GM12865 (cell line): ENCODE measurements at places on chromosomes 6 and 20.

DNA sequence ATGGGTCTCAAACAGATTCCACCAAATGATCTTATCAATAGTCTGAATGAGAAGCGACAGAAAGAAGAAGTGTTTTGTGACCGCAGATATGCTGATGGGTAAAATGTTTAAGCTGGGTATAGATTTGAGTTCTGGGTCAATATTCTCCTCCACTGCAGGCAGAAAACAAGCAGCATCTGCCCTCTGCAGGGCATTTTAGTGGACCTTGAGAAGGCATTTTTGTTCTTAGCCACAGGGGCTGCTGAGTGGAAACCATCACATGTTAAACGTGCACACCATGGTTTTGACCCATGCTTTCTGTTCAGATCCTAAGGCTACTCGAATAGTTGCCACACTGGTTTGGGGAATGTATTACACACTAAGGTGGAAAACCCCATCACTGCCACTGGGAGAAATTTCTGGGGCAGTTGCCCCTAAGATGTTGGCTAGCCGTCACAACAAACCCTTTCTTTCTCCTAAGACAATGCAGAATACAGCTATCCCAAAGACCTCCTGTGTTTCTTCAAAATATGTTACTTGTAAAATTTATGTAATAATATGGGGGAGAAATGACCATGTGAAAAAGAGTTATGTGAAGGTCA is 5.5 kb downstream of the POU3F2 start:
- no peak for DNase-seq

GRCh38 chr20:37990571-37991151 is 42.6 kb downstream of the TTI1 start:
- DNase-seq, result peak; percentile 93

DNA sequence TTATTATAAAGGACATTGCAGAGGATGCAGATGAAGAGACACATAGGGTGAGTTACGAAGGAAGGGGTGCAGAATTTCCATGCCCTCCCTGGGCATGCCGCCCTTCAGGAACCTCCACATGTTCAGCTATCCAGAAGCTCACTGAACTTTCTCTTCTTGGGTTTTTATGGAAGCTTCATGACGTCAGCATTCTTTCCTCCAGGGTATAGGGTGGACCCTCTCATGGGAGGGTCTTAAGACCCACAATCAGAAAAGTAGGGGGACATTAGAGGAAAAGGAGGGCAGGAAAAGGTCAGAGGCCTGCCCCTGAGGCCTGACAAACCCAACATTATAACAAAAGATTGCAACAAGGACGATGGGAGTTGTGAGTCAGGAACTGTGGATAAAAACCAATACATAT is 14.6 kb upstream of the DCBLD1 start:
- DNase-seq, result no peak

DNA sequence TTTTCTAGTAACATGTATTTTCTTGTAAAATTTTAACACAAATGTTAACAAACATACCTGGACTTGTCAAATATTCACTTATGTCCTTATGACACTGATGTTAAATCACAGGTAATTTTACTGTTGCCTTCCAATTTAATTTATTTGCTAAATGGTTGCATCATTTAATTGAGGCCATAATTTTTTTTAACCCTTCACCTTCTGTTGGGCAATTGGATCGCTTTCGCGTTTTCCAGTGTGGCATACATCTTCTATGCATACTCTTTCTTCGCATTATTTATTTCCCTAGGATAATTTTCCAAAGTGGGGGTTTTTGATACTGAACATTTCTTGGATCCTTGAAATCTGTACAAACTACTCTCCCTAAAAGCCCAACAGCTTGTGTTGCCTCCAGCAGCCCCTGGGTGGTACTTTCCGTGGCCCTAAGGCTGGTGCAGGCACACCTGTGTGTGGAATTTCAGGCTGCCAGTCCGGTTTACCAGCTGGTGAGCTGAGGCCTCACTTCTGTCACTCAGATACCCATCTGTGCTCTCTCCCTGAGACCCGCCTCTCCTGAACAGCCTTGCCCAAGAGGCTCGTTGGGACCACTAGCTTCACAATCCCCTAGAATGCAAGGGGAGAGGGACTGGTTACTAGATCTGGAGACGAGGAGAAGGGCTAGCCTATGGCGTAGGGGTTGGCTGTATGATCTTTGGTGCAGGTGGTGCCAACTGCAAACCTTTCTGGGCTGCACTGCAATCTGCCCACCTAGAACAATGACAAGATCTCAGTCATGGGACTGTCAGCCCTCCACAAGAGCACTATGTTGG is 11.2 kb upstream of the C20orf144 start:
- no peak for DNase-seq

DNA sequence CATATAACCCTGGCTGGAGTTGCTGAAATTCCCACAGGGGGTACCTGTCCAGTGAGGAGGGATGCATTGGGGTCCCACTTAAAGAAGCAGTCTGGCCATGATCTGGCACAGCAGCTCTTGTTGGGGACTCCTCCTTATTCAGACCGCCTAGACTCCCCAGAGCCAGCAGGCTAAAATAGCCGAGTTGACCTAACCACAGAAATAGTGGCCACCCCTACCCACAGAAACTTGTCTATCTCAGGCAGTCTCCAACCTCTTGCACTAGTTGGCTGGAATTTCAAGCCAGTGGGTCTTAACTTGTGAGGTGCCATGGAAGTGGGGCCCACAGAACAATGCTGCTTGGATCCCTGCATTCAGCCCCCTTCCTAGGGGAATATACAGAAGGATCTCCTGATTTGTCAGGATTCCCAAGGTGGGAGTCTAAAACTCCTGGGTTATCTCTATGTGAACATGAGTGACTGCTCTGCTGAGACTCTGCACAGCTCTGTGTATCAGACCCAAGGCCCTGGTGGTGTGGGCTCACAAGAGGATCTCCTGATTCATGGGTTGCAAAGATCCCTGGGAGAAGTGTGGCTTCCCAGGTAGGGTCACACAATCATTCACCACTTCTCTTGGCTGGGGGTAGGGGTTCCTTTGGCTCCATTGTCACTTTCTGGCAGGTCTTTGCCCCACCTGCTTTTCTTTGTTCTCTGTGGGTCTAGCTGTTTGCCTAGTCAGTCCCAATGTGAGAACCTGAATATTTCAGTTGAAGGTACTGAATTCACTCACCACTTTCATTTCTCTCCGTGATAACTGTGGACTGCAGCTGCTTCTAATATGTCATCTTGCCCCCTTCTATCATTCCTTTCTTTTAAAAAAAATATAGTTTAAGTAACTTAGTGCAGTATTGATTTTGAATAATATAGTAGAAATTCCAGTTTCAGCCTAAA is 65.5 kb upstream of the CLVS2 start:
- DNase-seq, result peak; percentile 58

- no peak for DNase-seq
Observed at GRCh38 chr6:84357631-84358030, 130.2 kb upstream of the CEP162 start.

GRCh38 chr6:145670311-145670710 is 65.0 kb downstream of the EPM2A start:
- DNase-seq, result no peak

DNA sequence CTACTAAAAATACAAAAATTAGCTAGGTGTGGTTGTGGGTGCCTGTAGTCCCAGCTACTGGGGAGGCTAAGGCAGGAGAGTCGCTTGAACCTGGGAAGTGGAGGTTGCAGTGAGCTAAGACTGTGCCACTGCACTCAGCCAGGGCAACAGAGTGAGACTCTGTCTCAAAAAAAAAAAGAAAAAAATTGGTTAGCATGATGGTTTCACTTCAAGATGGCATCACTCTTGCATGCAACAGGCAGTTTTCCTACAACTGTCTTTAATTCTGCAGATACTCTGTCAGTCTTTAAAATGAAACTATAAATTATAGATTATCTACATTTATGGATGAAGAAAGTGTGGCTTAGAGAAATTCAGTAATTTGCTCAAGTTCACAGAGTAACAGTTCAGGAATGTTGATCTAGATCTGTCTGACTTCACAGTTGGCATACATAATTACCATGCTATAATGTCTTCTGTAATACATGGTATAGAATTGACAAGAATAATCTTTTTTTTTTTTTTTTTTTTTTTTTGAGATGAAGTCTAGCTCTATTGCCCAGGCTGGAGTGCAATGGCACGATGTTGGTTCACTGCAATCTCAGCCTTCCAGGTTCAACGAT is 27.0 kb downstream of the ITCH start:
- no peak for DNase-seq

GRCh38 chr20:719816-720215 is 44.2 kb upstream of the SCRT2 start:
- DNase-seq, result no peak

DNA sequence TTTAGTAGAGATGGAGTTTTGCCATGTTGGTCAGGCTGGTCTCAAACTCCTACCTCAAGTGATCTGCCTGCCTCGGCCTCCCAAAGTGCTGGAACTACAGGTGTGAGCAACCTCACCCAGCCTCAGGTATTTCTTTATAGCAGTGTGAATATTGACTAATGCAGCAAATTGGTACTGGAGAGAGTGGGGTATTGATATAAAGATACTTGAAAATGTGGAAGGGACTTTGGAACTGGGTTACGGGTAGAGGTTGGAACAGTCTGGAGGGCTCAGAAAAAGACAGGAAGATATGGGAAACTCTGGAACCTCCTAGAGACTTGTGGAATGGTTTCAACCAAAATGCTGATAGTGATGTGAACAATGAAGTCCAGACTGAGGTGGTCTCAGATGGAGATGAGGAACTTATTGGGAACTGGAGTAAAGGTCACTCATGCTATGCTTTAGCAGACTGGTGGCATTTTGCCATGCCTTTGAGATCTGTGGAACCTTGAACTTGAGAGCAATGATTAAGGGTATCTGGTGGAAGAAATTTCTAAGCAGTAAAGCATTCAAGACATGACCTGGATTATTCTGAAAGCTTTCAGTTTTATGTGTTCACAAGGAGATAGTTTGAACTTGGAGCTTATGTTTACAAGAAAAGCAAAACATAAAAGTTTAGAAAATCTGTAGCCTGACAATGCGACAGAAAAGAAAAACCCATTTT is 127.2 kb downstream of the DTNBP1 start:
- no peak for DNase-seq

- DNase-seq, result no peak
Observed at GRCh38 chr6:20702366-20702765, 168.1 kb downstream of the CDKAL1 start.

- no peak for DNase-seq
Observed at GRCh38 chr6:87899499-87900147, 148.0 kb upstream of the SPACA1 start.

DNA sequence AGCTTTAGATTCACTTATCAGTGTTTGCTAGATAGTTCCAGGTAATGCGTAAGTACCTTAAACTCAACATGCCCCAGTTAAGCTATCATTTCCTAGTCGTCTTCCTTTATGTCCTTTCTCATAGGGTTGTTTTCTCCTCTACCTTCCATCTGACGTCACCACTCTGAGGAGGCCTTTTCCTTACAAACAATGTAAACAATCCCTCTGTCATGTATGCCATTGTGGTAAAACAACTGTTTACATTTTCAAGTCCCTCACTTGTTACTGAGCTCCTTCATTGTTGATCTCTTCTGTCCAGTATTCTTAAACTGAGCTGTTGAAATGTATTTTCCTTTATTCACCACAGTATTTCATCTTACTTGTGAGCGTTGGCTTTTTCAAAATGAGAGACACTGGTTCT is 45.4 kb upstream of the PLCG1 start:
- no peak for DNase-seq

- no peak for DNase-seq
Observed at GRCh38 chr6:3568396-3569082, 111.7 kb upstream of the SLC22A23 start.

GRCh38 chr6:16369989-16370388 is 131.6 kb downstream of the GMPR start:
- DNase-seq, result no peak

DNA sequence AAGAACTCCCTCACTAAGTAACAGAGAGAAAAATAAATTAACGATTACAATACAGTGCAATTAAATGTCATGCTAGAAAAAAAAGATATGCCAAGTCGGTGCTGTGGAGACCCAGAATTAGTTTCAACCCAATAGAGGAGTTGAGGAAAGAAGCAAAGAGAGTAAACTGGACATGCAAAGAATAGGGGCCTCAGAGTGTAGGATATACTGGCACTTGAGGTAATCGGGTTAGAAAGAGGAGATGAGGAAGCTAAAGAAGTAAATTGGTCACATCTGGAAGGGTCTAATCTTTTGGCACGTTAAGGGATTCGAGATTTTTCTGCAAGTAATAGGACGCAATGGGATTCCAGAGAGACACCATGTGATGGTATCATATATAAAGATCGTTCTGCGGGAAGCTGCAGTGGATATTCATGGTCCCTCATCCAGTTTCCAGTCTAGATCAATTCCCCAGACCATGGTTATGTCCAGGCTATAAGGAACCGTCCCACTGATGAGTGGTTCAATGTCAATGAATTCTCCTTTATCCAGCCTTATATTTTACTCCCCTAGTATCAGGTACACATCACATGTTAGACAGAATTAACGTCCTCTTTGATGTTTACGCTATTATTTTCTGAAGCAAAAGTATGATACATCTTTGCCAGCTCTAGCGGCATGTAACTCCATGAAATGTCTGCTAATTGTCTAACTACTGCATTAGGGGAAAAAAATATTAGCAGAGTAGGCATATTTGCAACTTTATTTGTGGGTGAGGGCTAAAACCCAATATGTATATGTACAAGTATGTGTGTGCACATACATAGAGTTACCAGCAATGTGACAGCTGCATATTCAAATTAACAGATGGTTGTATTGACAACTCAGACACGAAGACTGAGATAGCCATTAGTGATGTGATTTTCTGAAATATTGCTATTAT is 1.1 kb upstream of the TBC1D32 start:
- DNase-seq, result no peak

GRCh38 chr20:3694864-3695263 is 13.1 kb upstream of the ADAM33 start:
- DNase-seq, result no peak

- DNase-seq, result peak; percentile 19
Observed at GRCh38 chr6:35948725-35949124, 27.8 kb upstream of the SRPK1 start.

- no peak for DNase-seq
Observed at GRCh38 chr6:160510976-160511617, 153.0 kb downstream of the LPA start.

- DNase-seq, result no peak
Observed at GRCh38 chr6:24545183-24545582, 50.4 kb downstream of the ALDH5A1 start.

DNA sequence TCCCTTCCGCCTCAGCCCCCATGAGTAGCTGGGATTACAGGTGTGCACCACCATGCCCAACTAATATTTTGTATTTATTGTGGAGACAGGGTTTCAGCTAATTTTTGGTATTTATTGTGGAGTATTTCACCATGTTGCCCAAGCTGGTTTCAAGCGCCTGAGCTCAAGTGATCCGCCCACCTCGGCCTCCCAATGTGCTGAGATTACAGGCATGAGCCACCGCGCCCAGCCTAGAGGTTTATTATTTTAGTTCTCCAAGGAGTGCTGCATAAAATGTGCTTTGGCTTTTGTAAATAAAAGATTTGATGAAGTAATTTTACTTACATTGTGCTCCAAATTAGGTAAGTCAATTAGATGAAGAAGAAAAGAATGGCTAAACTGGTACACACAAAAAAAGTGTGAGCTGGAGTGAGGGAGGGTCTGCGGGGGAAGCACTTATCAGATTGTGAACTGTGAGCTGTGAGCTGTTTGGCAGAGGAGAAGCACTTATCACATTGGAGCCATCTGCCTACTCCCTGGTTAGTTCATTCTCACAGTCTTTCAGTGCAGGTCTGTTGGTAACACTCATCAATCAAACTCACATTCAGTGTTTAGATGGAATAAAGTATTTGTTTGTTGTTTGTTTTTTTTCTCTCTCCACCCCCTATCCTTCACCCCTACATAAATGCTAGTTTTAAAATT is 398.0 kb downstream of the EPHA7 start:
- no peak for DNase-seq

GRCh38 chr6:89970609-89971337 is 76.5 kb downstream of the GJA10 start:
- DNase-seq, result peak; percentile 11

- DNase-seq, result peak; percentile 76
Observed at GRCh38 chr6:6494677-6495076, 93.8 kb upstream of the LY86 start.
